Mammary epithelial cell (primary cell): ENCODE measurements at places on chromosomes 1 and 21.

- DNase-seq = peak; percentile 92
These were observed 184.7 kb upstream of the CACYBP start for GRCh38 chr1:174815036-174815435.

DNA sequence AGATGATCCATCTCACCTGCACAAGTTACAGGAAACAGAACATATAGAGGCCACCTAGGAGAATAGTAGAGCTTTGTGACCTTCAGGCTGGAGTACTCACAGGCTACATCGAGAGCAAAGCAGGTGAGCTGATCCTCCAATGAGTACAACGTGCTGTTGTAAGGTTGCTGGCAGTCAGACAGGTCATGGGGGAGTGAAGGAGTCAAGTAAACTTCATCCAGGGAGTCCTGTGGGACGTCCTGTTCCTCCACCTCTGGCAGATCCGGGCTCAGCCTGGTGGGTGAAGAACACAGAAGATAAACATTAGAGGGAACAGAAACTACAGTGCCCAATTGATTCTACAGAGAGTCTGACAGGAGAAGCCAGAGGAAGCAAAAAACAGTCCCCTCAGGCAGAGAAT is 62.5 kb downstream of the PRKAB2 start:
- DNase-seq = no peak

DNA sequence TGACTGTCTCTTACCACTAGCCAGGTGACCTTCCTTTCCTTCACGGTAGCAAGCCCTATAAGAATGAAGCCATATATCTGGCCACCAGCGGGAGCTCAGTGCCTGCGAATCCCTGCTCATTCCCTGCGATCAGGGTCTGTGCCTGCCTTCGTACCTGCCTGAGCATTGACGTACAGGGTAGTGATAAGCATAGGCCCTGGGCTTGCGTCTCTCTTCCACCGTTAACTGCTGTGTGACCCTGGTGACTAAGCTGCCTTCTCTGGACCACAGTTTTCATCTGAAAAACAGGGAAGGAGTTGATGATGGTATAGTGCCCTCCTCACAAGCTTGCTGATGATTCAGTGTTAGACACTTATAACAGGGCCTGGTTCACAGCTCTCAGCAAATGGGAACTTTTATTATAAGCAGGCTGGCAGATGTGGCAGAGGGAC is 4.1 kb downstream of the ZC3H12A start:
- peak; percentile 78 for DNase-seq

GRCh38 chr1:215986401-215986800 is 419.3 kb downstream of the KCTD3 start:
- DNase-seq = no peak

- no peak for DNase-seq
These were observed 158.8 kb upstream of the DUSP10 start for GRCh38 chr1:221900678-221901077.

GRCh38 chr1:188652678-188653077 is 1823.9 kb downstream of the PLA2G4A start:
- peak; percentile 4 for DNase-seq

DNA sequence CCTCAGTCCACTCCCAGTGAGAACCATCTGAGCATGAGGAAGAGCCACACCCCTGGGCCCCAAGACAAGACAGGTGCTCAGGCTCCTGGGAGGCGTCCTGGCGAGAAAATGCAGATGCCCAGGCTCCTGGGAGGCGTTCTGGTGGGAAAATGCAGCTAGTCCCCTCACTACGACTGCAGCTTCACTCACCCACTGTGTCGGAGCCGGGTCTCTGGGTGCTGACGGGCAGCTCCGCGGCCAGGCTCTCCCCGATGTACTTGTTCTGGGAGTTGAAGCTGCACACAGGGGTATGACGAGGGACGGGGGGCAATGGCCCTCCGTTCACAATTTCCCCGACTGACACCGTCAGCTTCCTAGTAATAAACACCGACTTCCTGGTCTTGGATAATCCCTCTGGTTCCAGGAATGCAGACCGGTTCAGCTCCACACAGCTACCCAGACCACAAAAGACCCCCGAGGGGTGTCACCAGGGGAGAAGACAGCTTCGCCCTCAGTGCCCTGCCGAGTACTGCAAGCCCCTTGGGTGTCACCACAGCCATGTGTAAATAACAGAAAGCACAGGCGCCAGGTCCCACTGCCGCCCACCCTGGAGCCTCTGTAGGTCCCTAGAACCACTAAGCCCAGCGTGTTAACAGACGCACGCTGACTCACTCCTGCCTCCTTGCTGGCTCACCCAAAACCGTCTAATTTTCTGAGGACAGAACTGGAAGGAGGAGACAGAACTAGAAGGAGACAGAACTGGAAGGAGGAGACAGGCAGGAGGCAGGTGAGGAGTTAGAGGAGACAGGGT is 19.5 kb downstream of the MCM3AP start:
- no peak for DNase-seq

DNA sequence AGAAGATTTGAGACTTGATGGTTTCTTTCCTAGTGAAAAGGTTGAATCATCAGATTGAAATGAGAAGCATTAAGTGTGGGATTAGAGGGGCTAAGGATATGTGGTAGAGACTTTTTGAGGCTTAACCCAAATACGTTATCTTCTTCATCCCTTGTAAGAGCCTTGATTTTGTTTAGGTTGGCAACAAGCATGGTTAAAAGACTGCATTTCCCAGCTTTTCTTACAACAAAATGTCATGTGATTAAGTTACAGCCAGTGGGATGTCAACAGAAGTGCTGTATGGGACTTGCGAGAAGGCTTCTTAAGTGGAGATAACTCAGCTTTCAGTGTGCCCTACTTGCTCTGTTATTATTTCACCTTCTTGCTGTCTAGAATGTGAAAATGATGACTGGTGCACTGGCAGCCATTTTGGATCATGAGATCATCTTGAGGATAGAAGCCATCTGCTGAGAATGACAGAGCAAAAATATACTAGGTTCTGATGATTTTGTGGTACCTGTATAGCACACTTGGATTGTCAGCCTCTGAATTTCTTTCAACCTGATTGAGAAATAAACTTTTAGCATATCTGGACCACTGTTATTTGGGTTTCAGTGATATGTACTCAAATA is 41.3 kb upstream of the GNG12 start:
- no peak for DNase-seq

GRCh38 chr1:194774535-194774934 is 1588.1 kb upstream of the B3GALT2 start:
- DNase-seq = no peak

GRCh38 chr1:13784971-13785370 is 85.0 kb downstream of the PRDM2 start:
- DNase-seq = no peak

- no peak for DNase-seq
These were observed 741 bp downstream of the RGS2 start for GRCh38 chr1:192809307-192810252.

DNA sequence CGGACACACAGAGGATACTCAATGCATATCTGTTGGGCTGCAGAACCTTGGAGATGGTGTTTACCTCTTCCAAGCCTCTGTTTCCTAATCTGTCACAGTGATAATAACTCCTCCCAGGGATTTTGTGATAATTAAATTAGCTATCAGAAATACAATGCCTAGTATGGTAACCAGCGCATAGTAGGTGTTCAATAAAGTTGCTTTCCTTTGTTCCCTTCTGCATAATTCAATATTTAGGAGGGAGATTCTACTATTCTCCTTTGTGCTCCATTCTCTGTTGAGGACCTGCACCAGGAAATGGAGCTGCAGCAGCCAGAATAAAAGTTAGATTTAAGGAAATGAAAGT is 3.4 kb upstream of the CSF3R start:
- DNase-seq = no peak

- peak; percentile 6 for DNase-seq
These were observed 346.9 kb upstream of the DAB1 start for GRCh38 chr1:57770772-57771171.

DNA sequence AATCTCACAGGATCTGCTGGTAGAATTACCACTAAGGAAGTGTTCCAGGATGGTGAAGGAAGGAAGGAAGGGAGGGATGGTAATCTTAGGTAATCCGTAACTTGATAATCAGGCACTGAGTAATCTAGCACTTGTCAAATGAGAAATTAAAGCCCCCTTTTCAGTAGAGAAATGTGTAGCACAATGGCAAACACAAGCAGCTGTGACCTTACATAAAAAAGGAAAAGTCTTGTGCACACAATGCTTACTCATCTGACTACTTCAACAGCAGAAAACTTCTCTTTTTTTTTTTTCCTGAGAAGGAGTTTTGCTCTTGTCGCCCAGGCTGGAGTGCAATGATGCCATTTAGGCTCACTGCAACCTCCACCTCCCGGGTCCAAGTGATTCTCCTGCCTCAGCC is 6.1 kb downstream of the NUP210L start:
- DNase-seq = no peak

GRCh38 chr1:9207715-9208114 is 26.9 kb upstream of the H6PD start:
- DNase-seq = no peak

DNA sequence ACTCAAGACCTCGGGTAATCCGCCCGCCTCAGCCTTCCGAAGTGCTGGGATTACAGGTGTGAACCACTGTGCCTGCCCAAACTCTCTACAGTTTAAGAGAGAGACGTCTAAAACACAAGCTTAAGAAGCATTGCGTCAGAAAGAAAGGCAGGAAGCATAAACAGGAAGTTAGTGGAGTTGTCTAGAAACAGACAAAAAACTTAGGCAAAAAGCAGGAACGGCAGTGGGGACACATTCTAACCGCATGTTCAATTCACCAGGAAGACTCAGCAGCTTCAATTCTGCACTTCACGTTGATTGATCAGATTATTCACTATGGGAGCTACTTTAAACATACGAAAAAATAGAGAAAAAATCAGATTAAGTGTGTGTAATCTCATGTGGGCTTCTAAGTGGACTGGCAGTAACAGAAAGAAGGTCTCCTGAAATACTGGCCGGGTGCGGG is 7.4 kb downstream of the CFAP74 start:
- DNase-seq = no peak

DNA sequence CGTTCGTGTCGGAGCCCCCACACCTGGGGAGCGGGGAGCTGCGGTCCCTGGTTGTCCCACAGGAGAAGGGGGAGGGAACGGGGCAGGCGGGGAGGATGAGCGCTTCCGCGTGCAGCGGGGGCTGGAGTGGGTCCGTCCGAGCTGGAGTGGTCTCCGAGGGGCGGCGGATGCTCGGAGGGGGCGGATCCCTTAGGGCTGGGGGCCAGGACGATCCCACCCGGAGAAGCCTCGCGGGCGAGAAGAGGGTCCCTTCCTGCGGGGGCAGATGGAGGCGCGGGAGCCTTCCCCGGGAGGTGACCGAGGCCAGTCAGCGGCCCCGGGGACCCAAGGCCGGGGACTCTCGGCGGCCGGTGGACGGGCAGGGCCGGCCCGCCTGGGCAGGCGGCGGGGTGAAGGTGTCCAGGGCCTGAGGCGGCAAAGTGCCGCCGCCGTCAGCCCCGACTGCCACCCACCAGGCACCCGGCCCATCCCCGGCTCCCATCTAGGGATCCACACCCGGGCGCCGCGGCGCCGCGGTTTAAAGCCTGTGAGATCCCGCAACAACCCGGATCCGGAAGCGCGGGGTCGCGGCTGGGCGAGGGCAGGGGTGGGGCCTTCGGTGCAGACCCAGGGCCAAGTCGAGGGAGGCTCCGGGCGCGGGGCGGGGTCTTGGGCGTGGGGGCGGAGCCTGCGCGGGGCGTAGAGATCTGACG is 5.3 kb upstream of the CCDC27 start:
- peak; percentile 61 for DNase-seq

- DNase-seq = peak; percentile 69
These were observed 39.6 kb downstream of the CAMTA1 start for GRCh38 chr1:6824665-6825368.

GRCh38 chr1:230848235-230848634 is 20.1 kb downstream of the C1orf198 start:
- no peak for DNase-seq

DNA sequence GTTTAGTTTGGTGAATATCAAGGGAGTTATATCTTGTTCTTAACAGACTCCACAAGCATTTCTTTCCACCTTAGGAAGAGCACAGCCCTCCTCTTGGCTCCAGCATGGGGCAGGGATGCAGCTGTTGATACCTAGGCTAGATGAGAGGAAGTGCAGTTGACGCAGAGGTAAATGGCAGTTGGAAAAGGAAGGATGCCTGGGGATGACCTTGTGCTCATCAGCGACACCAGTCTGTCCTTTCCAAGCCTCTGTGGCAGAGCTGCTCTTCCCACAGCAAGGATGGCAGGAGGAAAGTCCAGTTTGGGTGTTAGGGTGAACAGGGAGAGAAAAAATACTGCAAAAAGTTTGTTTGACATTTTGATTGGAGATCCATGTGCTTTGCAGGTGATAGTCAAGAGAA is 6.2 kb downstream of the PROX1 start:
- DNase-seq = no peak

DNA sequence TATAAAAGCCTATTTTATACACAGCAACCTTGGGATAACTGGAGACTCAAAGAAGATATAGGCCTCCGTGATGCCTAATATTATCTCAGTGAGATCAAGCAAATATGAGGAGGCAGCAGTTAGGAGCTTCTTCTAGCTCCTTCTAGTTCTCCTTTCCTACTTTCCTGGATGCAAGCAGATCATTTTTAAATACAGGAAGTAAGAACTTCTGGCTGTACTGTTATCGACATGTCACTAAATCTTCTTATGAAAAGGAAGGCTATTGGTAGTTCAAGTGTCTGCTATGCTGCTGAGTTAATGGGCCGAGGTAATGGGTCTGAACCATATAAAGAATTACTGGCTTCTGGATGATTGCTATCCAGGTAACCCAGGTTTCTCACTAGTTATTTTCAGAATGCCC is 15.9 kb downstream of the HSPA13 start:
- no peak for DNase-seq

GRCh38 chr1:39385067-39385988 is 106.1 kb upstream of the BMP8A start:
- DNase-seq = no peak

DNA sequence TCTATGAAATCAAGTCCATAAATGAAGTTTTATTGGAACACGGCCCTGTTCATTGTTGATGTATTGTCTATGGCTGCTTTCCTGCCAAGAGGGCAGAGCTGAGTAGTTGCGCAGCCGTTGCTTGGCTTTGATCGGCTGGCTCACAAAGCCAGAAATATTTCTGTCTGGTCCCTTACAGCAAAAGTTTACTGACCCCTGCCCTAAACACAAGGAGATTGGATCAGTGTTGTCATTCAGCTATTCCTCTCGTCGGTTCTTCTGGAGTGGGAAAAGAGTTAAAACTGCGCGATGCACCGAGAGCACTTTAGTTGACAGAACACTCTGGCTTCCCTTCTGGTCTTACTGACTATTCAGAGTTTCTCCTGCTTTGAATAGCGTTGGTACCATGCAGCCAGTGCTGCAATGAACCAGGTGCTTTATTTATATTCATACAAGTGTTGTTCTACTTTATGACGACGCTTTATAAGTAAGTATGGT is 868 bp downstream of the ZBTB40 start:
- peak; percentile 44 for DNase-seq

DNA sequence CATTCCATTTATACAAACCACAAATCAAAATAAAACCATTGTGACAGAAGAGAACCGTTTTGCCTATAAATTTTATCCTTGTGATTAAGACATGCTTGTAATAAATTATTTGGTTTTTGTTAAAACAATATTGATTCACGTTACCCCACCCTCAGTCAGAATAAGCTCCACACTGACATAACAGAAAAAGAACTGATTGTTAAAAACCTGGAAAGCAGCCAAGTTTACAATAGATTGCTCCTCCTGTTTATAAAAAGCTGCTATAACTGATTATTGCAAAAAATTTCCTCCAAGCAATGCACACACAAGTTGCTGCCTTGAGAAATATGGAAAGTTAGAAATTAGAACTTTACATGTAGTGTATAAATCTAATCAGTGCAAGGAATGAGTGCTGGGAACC is 263.5 kb downstream of the SETD4 start:
- DNase-seq = peak; percentile 39
